MCF 10A (cell line): ENCODE measurements at places on chromosomes 6 and 20.

GRCh38 chr6:24016857-24017256, 109.2 kb upstream of the NRSN1 start:
- DNase-seq = no peak

DNA sequence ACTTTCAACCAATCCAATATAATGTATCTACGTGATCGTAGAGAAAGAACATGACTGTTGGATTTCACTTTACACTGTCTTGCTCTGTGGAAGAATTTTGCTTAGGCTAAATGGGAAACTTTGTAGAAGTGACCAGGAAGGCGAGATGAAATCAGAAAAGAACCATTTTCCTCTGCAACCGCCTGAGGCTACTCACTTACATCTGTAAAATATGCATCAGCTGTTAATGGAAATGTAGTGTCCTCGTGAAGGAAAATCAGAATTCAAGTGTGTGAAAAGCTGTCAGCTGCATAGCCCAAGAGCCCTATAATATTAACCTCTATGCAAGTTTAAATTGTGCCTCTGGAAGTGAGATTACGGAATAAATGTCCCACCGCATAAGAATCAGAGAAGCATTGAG, 277.9 kb downstream of the C6orf118 start:
- DNase-seq = no peak

DNA sequence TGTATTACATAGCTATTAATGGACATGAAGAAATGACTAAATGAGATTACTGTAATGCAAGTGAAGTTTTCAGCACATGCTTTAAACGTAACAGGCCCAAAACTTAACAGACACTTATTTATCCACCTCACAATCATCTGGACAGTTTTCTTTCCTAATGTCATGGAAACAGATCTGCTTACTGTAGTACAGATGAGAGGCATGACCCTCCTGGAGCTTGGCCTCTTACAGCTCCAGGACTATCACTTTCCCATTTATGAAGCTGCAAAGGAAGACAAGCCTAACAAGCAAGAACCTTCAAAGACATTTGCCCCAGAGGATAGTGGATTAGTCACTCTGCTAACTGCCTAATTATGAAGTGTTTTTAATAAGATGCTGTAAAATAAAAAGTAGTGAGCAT, 419.3 kb downstream of the PHF3 start:
- DNase-seq = no peak

- DNase-seq = no peak
These were observed 52.8 kb downstream of the MYB start for GRCh38 chr6:135233686-135234491.

GRCh38 chr6:103011605-103012004, 1618.1 kb downstream of the GRIK2 start:
- no peak for DNase-seq

DNA sequence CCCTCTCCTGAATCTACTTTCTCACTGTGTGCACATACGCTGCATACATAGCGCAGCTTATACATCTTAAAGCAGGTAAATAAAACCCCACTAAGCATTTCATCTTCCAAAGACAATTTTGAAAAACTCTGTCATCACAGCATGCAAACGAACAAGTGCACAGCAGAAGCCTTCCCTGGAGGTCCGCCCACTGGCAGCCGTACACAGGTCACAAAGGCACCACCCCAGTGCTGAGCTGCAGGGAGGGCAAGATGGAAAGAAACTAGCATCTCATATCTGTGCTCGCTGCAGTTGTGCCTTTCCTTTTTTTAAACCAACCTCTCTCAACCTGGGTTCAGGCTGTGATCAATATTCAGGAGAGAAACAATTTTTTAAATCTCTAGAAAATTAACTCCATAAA, 73.3 kb downstream of the HUS1B start:
- DNase-seq = no peak

- DNase-seq = no peak
These were observed 32.1 kb downstream of the BEND3 start for GRCh38 chr6:107083047-107083768.

DNA sequence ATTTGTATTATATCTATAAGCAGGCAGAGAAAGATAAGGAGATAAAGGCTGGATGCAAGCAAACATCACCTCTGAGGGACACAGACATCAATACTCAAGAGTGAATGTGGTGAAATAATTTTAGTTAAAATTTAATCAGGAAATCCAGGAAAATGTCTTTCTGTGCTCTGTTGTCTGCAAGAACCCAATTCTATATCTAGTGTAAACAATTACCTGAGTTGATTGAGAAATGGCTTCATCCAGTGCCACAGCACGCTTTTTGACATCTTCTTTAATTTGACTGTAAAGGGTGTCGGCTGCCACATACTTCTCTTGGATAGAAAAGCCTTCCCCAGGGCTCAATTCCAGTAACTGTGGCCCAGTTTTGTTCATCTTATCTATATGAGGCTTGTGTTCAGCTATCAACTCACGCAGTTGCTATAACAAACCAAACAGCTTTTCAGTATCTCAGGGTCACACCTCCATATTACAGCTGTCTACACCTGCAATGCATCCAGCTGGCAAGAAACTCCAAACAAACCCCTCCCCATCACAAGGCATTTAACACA, 131.6 kb downstream of the DST start:
- DNase-seq = no peak

DNA sequence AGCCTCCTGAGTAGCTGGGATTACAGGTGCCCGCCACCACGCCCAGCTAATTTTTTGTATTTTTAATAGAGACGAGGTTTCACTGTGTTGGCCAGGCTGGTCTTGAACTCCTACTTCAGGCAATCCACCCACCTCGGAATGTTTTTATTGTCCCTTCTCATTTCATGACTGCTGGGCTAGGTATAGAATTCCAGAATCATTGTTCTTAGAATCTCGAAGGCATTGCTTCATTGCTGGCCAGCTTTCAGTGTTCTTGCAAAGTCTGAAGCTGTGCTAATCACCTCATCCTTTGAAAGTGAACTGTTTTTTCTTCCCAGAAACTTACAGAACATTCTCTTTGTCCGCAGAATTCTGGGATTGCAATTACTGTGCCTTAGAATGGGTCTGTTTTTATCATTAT, 49.0 kb downstream of the PTPN1 start:
- DNase-seq = peak; percentile 21

DNA sequence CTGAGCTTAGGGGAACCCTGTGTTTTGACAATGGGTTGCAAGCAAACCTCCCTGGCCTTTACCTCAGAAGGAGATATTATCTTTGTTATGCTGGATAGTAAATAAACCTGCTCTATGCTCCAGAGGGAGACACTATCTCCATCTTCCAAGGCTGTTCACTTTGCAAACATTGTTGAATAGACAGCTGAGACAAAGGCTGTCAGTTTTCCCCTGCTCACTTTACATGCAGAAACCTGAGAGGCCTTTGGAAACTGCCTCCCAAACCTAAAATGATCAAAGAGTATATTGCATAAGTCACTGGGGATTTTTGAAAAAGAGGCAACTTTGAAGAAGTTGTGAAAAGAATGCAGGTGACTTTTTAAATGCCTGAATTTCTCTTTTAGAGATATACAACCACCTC, 61.6 kb downstream of the MRAP2 start:
- DNase-seq = no peak

DNA sequence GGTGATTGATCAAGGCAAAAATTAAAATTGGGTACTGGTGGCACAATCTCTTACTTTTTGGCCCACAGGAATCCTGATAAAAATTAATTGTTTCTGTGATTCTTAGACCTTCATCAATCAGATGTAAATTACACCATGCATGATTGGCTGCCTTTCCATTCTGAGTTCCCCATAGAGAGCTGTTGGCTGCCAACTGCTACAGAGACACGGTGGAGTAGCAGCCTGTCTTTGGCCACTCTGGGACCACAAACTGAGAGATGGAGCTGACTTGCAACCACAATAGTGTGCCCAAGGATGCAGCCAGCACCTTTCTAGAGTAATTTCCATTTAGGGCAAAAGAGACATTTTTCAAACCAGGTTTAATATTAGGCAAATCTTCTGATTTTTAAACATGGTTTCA, 274.3 kb upstream of the MMS22L start:
- no peak for DNase-seq

DNA sequence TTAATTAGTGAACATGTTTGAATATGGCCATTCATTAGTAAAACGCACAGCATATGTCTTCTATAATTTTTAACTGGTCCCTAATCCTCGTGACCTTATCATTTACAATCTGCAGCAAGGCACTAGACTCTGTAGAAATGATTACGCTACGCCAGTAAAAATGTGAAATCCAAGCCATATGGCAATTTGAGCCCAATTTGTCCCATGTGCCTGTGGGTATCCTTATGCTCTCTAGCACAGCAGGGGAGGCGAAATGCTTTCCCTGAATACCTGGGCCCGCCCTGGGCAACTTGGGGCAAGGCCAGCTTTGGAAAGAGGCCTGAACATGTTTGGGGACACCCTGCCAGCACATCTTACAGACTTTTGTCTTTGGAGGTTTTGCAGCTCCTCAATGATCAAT, 122.7 kb upstream of the AGPAT4 start:
- peak; percentile 44 for DNase-seq

GRCh38 chr20:49433333-49433732, 49.1 kb downstream of the KCNB1 start:
- DNase-seq = no peak

- DNase-seq = no peak
These were observed 115.4 kb upstream of the SAMD5 start for GRCh38 chr6:147392917-147393625.

DNA sequence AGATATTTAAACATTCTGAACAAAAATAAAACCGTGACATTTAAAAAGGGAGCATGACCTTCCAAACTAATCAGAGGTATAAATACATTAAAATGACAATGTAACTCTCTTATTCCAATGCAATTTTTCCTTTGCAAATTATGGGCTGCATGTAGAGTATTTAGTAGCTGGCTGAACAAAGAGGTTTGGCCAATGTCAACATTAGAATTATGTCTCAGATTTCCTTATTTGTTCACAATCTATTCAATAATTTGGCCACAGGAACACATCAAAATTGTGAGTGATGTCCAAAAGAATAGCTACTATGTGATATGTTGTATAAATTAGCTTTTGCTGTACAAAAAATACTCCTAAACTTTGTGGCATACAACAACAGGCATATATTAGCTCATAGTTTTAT, 580.0 kb upstream of the MARCKS start:
- no peak for DNase-seq

GRCh38 chr20:13424174-13424833, 203.2 kb downstream of the ISM1 start:
- DNase-seq = no peak
